ENCODE measurements at places on chromosomes 1 and 21.

DNA sequence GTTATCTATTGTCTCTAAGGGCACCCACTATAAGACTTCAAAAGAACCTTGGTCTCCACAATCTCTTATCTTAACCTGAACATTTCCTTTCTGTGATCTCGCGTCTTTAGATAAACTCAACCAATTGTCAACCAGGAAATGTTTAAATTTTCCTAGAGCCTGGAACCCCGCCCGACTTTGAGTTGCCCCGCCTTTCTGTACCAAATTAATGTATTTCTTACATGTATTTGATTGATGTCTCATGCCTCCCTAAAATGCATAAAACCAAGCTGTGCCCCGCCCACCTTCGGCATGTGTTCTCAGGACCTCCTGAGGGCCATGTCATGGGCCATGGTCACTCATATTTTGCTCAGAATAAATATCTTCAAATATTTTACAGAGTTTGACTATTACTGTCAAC lies 5.9 kb upstream of the CXADR start:
- H3K36me3 ChIP-seq = no peaks in the 10 kb centered on the region
- no peak for DNase-seq
- H3K4me3 ChIP-seq = no peak overlapping the region
- H3K27ac ChIP-seq = no peak overlapping the region

GRCh38 chr1:13513895-13514546 lies at the start of gene LRRC38:
LRRC38 (minus strand) TSS chr1:13514003; CDS start chr1:13513593, 410 bp downstream.
- H3K4me3 ChIP-seq = peak within 1 kb of the TSS; percentile 45
- H3K4me1 ChIP-seq = peaks cover 18% of the 10 kb centered on the region
- DNase-seq = no peak

- H3K36me3 ChIP-seq = no peaks in the 10 kb centered on the region
- DNase-seq = no peak
- H3K27me3 ChIP-seq = peaks cover 97% of the 10 kb centered on the region
Measured at GRCh38 chr1:11691928-11692711, 610 bp downstream of the DRAXIN start.

- H3K27ac ChIP-seq = no peak overlapping the region
- H3K4me3 ChIP-seq = no peak overlapping the region
- H3K27me3 ChIP-seq = no peaks in the 10 kb centered on the region
- no peaks in the 10 kb centered on the region for H3K36me3 ChIP-seq
Measured at GRCh38 chr1:6157528-6158174, 22.5 kb downstream of the CHD5 start.

DNA sequence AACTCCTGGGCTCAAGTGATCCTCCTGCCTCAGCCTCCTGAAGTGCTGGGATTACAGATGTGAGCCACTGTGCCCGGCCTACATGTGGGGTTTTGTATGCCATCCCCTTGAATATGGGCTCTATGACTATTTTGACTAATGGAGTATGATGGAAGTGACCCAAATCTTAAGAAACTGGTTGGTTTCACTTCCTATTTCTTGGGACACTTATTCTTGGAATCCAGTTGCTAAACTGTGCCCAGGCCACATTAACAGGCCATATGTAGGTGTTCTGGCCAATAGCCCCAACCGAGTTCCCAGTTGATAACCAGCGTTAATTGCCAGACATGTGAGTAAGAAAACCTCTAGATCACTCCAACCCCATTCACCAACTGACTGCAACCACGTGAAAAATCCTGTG lies 36.3 kb upstream of the CLIC4 start:
- H3K36me3 ChIP-seq = no peaks in the 10 kb centered on the region
- no peak for DNase-seq
- no peak overlapping the region for H3K27ac ChIP-seq
- no peak overlapping the region for H3K4me3 ChIP-seq

DNA sequence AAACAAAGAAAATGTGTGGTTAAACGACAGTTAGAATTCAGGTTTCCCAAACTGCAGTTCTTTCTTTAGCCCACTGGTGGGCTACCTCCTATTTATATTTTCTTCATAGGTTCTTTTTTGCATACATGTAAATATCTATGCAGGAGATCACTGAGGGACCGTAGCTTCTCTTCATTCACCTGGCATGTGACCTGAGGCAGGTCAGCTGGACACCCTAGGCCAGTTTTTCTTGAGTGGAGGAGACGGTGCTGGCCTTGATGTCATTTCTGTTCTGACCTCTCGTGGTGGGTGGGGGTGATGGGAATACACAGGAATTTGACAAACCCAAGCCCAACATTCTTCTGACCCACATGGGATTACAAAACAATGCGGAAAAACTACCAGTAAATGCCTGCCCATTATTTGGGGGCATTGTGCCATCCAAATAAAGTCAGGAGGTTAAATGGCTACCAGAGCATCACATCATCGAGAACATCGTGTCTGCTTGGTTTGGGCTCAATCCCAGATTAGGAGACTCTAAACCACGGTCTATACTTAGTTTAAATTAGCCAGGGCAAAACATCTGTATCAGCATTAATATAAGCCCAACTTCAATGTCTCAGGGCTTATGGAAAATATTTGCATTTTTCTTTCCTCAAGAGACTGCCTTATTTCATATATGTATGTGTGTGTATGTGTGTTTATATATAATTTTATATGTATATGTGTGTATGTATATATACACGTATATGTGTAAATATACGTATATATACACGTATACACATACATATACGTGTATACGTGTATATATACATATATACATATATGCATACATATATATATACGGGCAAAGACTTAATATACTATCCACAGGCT lies 7.4 kb upstream of the IRF2BP2 start:
- H3K27ac ChIP-seq = peak overlapping the region; percentile 15
- H3K4me3 ChIP-seq = no peak overlapping the region
- H3K4me1 ChIP-seq = peaks cover 29% of the 10 kb centered on the region
- DNase-seq = no peak

- H3K36me3 ChIP-seq = no peaks in the 10 kb centered on the region
- H3K27me3 ChIP-seq = peaks cover 31% of the 10 kb centered on the region
- DNase-seq = no peak
- no peak overlapping the region for H3K27ac ChIP-seq
- H3K4me3 ChIP-seq = no peak overlapping the region
Measured at GRCh38 chr21:44709426-44710293, 1.7 kb downstream of the TSPEAR start.

DNA sequence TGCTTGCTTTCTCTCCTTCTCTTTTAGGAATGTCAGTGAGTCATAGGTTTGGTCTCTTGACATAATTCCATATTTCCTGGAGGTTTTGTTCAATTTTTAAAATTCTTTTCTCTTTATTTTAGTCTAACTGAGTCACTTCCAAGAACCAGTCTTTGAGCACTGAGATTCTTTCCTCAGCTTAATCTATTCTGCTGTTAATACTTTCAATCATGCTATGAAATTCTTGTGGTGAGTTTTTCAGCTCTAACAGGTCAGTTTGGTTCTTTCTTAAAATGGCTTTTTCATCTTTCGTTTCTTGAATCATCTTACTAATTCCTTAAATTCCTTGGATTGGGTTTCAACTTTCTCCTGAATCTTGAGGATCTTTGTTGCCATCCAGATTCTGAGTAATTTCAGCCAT lies 321.0 kb downstream of the PTBP2 start:
- H3K4me3 ChIP-seq = no peak overlapping the region
- H3K4me1 ChIP-seq = no peaks in the 10 kb centered on the region
- no peaks in the 10 kb centered on the region for H3K27me3 ChIP-seq
- no peak for DNase-seq
- H3K36me3 ChIP-seq = no peaks in the 10 kb centered on the region

DNA sequence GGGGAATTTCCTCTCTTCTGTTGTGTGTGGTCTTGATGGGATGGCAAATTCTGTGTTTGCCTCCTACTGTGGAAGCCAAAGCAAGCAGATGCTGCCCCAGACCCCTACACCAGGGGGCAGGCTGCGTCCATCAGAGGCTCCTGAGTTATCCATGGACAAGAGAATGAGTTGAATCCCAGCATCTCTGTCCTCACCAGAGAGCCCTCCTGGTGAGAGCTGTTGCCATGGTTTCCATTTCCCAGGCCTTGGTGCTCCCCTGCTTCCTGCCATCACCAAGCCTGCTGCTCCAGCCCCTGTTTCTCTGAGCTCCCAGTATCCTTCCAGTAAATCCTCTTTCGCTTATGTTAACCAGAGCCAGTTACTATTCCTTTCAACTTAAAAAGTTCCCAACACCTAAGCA lies 20.4 kb upstream of the GNG12 start:
- no peak overlapping the region for H3K27ac ChIP-seq
- no peak for DNase-seq
- no peaks in the 10 kb centered on the region for H3K27me3 ChIP-seq
- H3K4me1 ChIP-seq = peaks cover 2% of the 10 kb centered on the region
- H3K36me3 ChIP-seq = no peaks in the 10 kb centered on the region
- no peak overlapping the region for H3K4me3 ChIP-seq

DNA sequence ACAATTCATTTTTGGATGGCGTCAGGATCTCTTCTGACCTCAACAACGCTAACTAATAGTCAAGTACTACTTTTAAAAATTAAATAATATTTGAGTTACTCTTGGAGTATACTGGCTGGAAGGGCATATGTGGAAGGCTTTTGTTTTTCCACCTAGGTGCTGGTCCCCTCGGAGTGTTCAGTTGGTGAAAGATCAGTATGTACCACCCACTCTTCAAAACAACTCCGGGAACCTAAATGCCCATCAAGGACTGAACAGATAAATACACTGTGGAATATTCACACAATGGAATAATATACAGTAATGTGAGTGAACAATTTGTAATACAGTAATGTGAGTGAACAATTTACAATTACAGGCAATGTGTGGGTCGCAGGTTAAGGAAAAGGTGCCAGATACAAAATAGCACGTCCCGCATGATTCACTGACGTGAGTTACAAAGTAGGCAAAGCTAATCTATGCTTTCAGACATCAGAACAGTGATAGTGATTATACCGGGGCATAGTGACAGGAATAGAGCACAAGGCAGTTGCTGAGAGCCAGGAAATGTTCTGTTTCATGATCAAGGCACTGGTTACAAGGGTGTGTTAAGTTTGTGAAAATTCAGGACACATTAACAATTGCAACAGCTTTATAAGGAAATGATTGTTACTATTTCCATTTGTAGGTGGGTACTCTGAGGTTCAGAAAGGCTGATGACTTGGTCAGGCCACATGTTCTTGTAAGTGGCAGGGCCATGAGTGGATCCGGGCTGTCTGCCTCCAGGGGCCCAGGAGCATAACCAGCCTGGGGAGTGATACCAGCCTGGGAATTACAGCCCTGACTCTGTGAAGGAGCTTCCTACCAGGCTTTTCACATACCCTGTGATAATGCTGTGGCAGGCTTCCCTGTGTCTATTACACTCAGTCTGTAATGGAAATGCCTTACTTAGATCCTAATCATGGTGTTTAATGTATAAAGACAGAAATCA lies 59.3 kb upstream of the ABCD3 start:
- no peak overlapping the region for H3K27ac ChIP-seq
- H3K4me3 ChIP-seq = no peak overlapping the region
- no peaks in the 10 kb centered on the region for H3K27me3 ChIP-seq
- DNase-seq = no peak

Measured in esophagus squamous epithelium (tissue), 5 donors.